ENCODE measurements at places on chromosomes 1 and 21. TPM values are rescaled to one million over a fixed set of nuclear protein-coding genes. Genes with fewer than 3 reads are reported as not detected.

- DNase-seq, result no peak
Measured at GRCh38 chr1:157523774-157524493, 28.4 kb downstream of the FCRL5 start.

GRCh38 chr21:39282911-39283310 lies 30.5 kb downstream of the BRWD1 start:
- no peak for DNase-seq

GRCh38 chr1:155183775-155184221 lies 10.1 kb downstream of the TRIM46 start:
- no peak for DNase-seq

GRCh38 chr1:29633771-29634170 lies 397.4 kb downstream of the PTPRU start:
- DNase-seq, result no peak

DNA sequence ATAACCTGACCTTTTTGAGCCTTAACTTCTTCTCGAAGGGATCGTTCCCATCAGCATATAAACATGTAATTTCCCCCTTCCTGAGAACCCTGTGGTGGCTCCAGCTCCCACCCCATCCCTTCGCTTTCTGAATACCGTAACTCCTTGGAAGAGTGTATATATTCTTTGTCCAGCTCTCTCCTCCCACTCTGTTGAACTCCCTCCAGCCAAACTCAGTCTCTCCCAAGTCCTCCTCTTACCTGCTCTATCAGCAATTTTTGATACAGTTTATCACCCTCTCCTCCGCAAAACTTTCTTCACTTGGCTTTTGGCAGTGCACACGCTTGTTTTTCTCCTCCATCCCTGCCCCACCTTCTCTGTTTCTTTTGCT lies 109.9 kb upstream of the SLC25A33 start:
- no peak for DNase-seq

Gene FMOD
- not detected for total RNA-seq

Gene TLR5
- 1.5 TPM for total RNA-seq

DNA sequence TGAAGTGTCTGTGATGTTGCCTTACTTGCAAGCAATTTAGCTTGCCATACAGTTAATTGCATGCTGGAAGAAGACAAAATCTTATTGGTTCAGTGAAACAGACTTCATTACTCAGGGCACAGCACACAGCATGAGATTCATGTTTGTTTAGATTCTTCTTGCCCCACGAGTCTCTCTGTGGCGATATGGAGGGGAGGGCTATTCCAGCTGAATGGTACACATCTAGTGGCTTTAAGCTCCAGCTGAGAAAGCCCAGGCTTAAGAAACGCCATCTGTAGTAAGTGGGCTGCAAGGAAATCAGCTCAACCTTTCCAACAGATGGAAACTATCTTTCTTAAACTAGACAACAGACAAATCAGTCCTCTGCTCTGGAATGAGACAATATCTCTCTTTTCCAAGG lies 1022.0 kb downstream of the NCAM2 start:
- no peak for DNase-seq

Gene OR2M4
- not detected for total RNA-seq

DNA sequence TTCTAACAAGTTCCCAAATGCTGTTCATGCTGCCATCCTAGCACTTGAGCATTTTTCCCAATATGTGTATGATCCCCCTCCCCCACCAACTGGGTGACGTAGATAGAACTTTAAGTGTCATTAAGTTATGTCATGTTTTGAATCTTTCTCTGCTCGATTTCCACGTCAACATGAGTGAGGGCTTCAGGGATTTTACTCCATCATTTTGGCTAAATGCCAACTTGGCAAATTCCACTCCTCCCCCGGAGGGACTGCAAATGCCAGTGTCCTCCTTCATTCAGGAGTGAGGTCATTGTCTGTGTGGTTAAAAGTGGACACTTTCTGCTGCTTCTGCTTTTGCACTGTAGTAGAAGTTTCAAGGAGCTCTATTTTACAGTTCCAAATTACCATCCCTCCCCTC lies 201.7 kb downstream of the FGGY start:
- peak; percentile 35 for DNase-seq

GRCh38 chr1:203124546-203125317 lies 2.8 kb upstream of the ADORA1 start:
- peak; percentile 71 for DNase-seq

DNA sequence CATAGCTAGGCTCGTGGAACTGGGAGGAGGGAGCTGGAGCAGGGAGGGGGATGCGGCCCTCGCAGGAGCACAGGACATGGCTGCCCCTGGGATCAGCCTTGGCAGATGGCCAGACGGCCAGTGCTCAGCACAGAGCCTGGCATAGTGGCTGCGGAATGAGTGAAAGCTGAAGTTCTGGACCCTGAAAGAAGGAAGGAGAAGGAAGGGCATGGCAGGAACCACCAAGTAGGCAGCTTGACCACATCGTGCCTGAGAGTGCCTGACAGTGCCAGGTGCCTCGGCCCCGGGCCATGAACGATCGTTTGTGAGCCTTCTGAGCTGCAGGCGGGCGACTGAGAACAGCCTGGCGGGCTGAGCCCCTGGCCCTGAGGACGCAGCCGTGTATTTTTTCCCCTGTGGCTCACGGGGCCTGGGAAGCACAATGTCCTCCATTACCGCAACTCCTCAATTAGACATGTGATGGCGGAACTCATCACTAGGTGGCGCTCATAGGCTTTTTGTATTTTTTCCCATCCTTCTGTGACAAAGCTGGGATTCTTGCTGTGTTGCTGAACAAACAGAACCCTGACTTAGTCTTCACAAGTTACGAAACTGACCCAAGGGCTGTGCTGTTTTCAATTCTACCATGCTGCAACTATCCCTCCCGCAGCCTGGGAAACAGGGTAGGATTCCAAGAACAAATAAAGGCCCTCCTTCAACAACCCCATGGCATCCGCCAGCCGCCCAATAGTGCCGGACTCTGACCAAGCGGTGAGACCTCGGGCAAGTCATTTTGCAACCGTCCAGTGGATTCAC lies 29.9 kb upstream of the TMEM61 start:
- peak; percentile 89 for DNase-seq

DNA sequence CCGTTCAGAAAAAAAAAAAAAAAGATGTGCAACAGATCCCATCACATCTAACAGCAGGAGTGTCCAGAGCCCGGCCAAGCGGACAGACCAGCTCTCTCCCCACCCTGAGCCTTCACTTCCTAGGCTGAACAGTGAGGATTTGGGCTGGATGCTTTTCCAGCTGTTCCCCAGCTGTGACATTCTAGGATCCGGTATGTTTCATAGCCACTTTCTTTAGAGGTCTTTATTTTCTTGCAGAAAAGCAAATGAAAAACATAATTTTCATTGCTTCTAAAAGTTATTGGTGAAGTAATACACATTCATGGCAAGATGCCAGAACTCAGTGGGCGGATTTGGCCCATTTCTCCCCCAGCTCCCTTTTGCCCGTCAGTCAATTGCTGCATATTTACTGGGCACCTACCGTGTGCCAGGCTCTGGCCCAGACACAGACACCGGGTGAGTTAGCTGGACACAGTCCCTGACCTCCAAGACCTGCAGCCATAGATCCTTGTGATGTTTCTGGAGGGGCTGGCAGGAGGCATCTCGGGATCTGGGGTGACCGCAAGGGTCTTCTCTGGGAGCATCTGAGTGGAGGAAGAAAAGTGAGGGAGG lies 213.7 kb upstream of the VAMP3 start:
- no peak for DNase-seq

- no peak for DNase-seq
Measured at GRCh38 chr1:157113631-157114030, 14.0 kb upstream of the ETV3L start.

DNA sequence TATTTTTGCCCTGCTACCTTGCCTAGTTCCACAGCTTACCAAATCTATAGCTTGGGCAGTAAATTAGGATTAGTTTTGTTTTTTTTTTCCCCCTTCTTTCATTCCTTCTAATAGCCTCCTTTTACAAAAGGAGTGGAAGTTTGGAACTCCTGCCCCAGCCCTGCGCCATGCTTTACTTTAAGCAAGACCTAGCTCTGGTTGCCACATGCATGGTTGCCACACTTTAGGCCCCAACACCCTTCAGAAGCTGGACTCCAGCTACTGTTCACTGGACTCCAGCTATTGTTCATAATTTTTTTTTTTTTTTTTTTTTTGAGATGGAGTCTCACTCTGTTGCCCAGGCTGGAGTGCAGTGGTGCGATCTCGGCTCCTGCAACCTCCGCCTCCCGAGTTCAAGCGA lies 115.8 kb downstream of the NR5A2 start:
- no peak for DNase-seq

Gene FMO5
- total RNA-seq, result 0.86 TPM

DNA sequence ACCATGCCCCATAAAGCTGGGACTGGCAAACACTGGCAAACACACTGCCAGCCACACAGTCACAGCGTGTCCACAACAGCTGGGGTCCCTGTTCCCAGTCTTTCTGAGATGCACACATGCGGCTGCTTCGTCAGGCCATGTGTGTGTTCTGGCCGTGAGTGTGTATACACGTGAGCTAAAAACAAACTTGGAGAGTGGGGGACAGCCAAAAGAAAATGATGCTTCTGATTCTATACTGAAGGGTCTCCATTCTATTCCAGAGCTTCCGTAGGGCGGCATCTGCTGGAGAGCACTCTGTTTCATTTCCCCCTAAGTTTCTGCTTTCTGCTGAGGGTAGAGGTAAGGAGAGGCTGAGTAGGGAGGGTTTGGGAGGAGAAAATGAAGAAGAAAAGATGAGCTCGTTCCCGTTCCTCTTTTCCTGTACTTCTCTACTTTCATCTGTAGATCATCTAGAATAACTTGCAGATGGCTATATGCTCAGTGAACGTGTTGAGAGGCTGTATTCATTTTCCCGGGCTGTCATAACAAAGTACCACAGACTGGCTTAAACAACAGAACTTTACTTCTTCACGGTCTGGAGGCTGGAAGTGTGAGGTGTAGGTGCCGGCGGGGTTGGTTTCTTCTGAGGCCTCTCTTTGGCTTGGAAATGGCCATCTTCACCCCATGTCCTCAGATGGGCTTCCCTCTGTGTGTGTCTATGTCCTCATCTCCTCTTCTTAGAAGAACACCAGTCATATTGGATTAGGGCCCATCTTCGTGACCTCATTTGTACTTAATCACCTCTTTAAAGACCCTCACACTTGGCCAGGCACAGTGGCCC lies 151.6 kb downstream of the TOMM20 start:
- DNase-seq, result no peak

GRCh38 chr21:43370888-43371570 lies 55.9 kb downstream of the SIK1 start:
- no peak for DNase-seq

- DNase-seq, result peak; percentile 71
Measured at GRCh38 chr1:6727535-6727934, 25.9 kb upstream of the DNAJC11 start.

DNA sequence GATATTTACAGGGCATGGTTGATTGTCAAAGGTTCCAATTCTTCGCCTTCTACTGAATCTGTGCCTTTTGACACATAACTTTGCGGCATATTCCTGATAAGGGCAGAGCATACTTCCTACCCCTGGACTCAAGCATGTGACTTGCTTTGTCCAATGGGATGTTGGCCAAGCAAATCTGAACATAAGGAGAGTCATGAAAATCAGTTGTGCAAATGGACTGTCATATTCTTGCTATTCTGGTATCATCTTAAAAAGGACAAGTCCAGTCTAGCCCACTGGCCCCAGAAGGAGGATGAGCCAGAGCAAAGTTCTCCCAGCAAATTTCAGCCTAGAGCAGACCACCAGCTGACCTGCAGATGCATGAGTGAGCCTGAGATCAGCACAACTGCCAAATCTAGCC lies 41.0 kb upstream of the MUTYH start:
- DNase-seq, result peak; percentile 42

Gene RGS1
- not detected for total RNA-seq

Gene ATP1A2
- 0.07 TPM for total RNA-seq

Gene TSPAN1
- total RNA-seq, result 41.7 TPM

GRCh38 chr1:13764588-13765332 lies 64.8 kb downstream of the PRDM2 start:
- no peak for DNase-seq

Gene PLEKHN1
- 7.9 TPM for total RNA-seq

Gene INAVA
- 25.1 TPM for total RNA-seq

DNA sequence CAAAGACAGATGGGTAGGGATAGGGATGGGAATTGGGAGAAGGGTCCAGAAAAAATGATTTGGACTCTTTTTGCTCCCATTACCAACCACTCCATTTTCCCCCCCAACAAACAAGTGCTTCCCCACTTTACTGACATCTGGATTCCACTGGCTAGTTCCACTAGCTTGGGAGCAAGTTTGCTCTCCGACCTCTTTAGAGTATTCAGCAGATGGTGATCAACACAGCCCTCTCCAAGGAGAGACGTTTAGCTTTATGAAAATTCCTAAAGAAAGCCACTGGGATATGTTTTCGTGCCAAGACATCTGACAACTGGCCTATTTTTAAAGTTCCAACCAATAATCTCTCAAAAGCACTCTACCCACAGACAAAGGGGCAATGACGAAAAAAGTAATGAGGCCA lies 50.3 kb downstream of the ITPKB start:
- no peak for DNase-seq

DNA sequence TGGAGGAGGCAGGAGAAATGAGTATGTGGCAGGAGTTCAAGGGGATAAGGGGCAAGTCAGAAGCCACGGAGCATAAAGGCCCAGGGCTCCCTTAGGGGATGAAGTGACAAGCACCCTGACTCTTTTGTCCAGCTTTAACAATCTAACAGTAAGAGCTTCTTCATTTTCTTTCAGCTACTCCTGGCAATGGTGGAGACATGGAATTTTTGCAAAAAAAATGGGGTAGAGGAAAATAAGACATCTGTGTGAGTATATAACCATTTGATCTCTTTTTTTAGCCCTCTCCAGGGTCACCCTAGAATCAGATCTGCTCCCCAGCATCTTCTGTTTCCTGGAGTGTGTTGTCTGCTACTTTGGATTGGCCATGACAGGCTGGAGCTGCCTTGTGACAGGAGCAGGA lies 47.1 kb downstream of the ZNF697 start:
- no peak for DNase-seq

Gene PROK1
- not detected for total RNA-seq

Gene KIF14
- 25.5 TPM for total RNA-seq

GRCh38 chr1:143665606-143666005 lies 306.2 kb downstream of the FAM72C start:
- no peak for DNase-seq

DNA sequence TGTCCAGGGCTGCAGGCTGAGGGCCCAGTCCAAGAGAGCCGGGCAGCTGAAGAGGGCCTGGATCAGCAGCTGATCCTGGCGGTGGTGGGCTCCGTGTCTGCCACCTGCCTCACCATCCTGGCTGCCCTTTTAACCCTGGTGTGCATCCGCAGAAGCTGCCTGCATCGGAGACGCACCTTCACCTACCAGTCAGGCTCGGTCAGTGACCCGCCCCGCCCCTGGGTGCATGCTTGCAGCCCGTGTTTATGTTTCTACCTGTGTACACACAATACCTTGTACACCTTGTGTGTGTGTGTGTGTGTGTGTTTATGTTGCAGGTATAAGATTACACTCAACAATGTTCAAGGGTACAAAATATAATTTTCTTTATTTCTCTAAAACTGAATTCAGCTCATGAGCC lies 13.0 kb downstream of the TIE1 start:
- DNase-seq, result no peak

Gene MAEL
- not detected for total RNA-seq
